NCI-H1436 (cell line): ENCODE measurements at places on chromosomes 1 and 21.

- DNase-seq, result no peak
These were observed 73.2 kb downstream of the ADGRL2 start for GRCh38 chr1:81873946-81874345.

DNA sequence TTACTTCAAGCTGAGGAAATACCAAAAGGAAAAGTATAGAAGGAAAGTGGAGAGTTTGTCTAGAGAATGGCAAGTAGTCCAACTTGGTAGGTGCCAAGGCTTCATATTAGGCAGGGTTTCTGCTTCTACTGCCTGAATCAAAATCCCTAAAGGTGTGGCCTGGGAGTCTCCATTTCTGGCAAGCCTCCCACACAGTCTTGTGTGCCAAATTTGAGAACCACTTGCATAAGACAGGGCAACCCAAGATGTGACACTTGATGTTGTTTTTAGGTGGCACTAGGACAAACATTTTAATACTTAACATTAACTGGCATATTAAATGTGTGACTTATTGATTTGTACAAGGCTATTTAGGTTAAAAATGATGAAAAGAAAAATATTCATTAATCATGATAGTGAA, 60.1 kb downstream of the ATG4C start:
- no peak for DNase-seq

DNA sequence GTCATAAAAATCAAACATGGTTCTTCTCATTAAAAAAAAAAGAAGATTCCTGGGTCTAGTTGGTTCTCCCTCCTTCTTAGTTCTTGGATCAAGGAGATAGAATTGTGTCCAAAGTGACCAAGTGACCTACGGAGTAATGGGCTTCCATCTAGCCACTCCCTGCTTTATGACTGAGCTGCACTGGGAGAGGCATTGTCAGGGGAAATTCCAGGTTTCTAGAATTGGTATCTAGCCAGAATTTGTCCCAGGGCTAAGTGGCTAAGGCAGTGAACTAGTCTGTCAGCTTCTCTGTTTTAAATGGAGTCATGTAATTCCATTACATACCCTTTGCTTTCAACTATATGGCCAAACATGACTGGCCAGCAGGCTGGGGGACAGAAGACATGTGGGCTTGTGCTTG, 40.1 kb upstream of the ERG start:
- no peak for DNase-seq

DNA sequence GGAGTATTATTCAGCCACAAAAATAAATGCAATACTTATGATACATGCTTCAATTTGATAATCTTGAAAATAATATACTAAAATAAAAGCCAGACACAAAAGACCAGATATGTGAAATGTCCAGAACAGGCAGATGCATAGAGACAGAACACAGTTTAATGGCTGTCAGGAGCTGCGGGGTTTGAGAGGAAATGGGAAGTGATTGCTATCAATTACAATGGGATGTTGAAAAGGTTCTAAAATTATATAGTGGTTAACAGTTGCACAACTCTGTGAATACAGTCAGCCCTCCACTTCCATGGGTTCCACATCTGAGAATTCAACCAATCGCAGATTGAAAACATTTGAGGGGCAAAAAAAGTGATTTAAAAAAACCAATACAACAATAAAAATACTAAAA, 54.0 kb downstream of the LTN1 start:
- no peak for DNase-seq

- peak; percentile 11 for DNase-seq
These were observed 27.6 kb downstream of the CD244 start for GRCh38 chr1:160834945-160835565.

- peak; percentile 86 for DNase-seq
These were observed 506 bp downstream of the SSX2IP start for GRCh38 chr1:84689514-84690396.
